ENCODE measurements at places on chromosomes 6 and 20. TPM values are rescaled to one million over a fixed set of nuclear protein-coding genes. Genes with fewer than 3 reads are reported as not detected.

Gene SMPDL3A
- total RNA-seq = 0.22 TPM

Gene SGK2
- total RNA-seq = 0.38 TPM

DNA sequence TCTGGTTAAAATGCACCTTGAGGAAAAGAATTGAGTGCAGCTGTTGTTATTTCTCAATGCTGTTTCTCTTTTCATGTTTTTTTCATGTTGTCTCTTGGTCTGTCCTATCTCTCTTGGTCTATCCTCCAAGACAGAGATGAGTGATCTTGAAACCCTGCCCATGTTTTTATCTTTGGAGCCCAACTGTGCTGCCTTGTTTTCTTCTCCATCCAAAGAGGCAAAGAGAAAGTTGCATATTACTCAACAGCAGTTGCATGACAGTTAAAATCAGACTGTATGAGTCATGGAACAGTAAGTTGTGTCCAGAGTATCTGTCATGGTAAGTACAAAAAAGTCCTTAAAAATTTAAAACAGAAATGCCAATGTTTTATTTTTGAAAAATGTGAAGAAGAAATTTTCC, 26.2 kb downstream of the BCAS1 start:
- no peaks in the 10 kb centered on the region for H3K27me3 ChIP-seq
- DNase-seq = no peak
- H3K36me3 ChIP-seq = no peaks in the 10 kb centered on the region
- no peak overlapping the region for H3K4me3 ChIP-seq
- H3K27ac ChIP-seq = no peak overlapping the region

- H3K27ac ChIP-seq = peak overlapping the region; percentile 68
- no peak overlapping the region for H3K4me3 ChIP-seq
- peaks cover 53% of the 10 kb centered on the region for H3K4me1 ChIP-seq
These were observed 34.7 kb downstream of the TAF4 start for GRCh38 chr20:62030834-62031434.

DNA sequence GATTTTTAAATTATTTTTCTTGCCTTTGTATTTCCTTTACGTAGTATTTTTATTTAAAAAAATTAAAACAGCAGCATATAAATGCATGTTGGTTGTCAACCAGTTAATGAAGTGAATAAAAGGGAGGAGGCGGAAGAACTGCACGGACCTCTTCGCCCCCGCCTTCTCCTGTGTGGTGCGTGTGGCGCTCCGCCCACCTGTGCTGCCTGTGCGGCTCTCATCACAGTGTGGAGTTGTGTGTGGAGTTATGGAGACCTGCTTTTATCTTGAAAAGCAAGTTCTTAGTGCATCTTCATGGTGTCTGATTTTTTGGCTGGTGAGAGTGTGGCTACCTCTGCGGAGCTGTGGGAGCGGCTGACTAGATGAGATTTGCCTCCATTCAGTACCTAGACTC, 58.4 kb downstream of the PTPN1 start:
- H3K36me3 ChIP-seq = peaks cover 63% of the 10 kb centered on the region
- peaks cover 25% of the 10 kb centered on the region for H3K4me1 ChIP-seq
- no peak overlapping the region for H3K4me3 ChIP-seq

- no peaks in the 10 kb centered on the region for H3K27me3 ChIP-seq
- H3K4me1 ChIP-seq = no peaks in the 10 kb centered on the region
- no peak overlapping the region for H3K4me3 ChIP-seq
- H3K36me3 ChIP-seq = no peaks in the 10 kb centered on the region
These were observed 425.3 kb downstream of the EPM2A start for GRCh38 chr6:145309842-145310535.

DNA sequence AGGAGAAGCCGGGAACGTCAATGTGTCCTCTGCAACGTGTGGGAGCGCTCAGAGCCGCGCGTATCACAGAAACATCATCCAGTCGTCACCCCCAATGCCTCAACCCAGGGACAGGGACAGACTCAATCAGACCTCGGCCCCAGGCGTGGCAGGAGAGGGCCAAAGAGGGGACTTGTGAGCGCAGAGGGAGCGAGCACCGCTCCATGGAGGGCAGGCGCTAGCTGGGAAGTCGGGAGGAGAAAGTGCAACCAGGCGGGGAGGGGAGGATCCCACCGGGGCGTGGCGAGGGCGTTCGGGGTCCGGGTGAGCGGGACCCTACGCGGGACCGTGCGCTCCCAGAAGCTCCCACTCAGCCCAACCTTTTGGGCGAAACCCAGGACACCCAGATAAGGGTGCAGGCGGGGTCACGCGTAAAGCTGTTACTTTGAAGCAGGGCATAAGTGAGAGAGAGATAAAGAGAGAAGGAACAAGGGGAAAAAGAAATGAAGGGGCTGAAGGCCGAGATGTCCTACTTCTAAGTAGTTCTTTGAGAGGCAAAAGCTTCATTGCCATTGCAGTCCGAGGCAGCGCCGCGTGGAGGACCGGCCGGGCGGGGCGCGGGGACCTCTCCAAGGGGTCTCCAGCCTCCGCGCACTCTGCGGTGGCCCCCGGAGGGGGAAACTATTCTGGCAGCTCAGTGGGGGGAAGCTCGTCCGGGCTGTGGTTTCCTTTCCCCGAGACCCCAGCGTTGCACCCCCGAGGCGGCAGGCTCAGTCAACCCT, 862 bp upstream of the SOBP start:
- H3K27me3 ChIP-seq = peaks cover 79% of the 10 kb centered on the region
- H3K4me3 ChIP-seq = peak overlapping the region; percentile 52
- no peak for DNase-seq
- H3K4me1 ChIP-seq = peaks cover 30% of the 10 kb centered on the region

GRCh38 chr6:32092760-32093497, 16.2 kb downstream of the TNXB start:
- H3K27me3 ChIP-seq = peaks cover 24% of the 10 kb centered on the region
- no peak overlapping the region for H3K4me3 ChIP-seq
- no peak for DNase-seq
- no peaks in the 10 kb centered on the region for H3K36me3 ChIP-seq
